Muscle of back (tissue), 13 donors: ENCODE measurements at places on chromosomes 5 and 9. TPM values are rescaled to one million over a fixed set of nuclear protein-coding genes. Genes with fewer than 3 reads are reported as not detected.

DNA sequence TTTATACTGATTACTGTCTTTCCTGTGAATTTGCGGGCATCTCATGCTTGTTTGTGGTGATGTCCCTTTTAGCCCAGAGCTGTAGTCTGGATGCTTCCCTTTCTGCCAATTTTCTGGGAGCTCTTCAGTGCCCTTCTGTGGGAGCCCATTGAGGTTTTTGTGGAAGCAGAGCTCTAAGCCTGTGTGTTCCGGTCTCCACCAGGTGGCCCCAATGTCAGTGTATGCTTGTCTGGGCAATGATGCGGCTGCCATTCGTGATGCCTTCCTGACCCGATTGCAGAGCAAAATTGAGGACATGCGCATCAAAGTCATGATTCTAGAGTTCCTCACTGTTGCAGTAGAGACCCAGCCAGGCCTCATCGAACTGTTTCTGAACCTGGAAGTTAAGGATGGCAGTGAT lies 35.1 kb downstream of the SH3GLB2 start:
- no peak for DNase-seq

- no peak for DNase-seq
Measured at GRCh38 chr5:118052503-118052902, 935.8 kb downstream of the DTWD2 start.

DNA sequence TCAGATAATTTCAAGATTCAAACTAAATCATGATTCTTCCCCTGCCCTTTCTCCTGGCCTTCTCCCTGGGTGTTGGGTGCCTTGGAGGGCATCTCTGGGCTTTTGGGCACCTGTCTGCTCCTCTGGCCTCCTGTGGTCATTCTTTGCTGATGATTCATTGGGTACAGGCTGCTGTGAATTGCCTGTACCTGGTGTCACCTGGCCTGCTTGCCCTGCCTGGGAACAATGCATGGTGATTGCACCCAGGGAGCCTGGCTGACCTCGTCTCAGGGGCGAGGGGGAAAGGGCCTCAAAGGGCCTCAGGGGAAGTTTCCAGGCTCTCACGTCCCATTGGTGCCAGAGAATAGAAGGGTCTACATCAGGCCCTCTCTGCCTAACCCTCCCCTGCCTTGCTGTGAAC lies 20.1 kb upstream of the CKMT2 start:
- no peak for DNase-seq

DNA sequence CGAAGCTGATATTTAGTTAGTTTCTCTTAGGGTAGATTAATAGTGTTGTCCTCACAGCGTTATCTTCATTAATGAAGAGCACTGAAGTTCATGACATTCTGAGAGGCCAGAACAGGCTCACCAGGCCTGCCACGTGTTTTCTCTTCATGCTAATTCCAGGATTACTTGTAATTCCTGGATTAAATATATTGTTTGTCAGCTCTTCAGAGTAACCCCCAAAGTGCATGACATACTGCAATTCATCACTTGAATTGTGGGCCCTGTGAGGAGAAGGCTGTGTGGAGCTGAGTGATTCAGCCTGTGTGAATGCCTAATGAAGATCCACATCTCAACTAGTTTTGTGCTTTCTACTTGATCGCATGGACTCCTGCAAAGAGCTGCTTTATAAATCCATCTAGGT lies 401.0 kb upstream of the ADAMTSL1 start:
- no peak for DNase-seq

DNA sequence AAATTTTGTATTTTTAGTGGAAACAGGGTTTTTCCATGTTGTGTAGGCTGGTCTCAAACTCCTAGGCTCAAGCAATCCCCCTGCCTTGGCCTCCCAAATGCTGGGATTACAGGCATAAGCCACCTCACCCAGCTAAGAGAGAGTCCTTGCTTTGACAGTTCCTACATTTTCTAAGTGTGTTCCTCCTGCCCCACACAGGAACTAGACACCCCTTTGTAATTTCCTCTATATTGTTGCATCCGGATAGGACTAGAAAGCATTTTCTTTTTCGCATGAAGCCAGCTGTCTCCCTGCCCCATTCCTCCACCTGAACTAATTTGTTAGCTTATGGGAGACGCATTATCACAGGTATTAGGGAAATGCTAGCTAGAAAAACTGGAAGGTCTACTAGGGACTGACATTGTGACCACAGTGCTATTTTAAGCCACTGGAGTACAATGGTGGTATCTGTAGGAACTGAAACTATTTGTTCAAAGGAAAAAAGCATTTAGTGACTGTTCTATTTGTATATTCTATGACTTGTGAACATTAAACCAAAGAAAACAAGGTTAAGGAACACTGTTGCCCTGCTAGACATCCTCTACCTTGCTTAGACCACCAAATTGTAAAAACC lies 214.1 kb downstream of the SMARCA2 start:
- DNase-seq: no peak

DNA sequence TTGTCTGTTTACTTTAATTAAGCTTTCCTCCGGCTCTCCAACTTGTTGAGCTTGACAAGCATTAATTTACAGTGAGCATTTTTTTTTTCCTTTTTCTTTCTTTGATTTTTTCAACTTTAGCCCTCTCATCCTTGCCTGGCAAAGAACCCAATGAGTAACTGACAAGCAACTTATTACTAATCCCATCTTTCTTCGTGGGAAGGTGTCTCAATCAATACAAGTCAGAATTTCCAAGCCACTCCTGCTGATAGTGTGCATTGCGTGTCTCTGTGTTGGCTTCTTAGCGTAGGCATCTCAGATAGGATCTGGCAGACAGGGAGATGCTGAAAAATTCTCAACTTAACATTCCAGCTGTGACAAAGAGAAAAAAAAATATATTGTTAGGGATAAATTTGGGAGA lies 527.7 kb upstream of the WWC1 start:
- no peak for DNase-seq

- DNase-seq: no peak
Measured at GRCh38 chr5:142572006-142572405, 113.9 kb downstream of the FGF1 start.

DNA sequence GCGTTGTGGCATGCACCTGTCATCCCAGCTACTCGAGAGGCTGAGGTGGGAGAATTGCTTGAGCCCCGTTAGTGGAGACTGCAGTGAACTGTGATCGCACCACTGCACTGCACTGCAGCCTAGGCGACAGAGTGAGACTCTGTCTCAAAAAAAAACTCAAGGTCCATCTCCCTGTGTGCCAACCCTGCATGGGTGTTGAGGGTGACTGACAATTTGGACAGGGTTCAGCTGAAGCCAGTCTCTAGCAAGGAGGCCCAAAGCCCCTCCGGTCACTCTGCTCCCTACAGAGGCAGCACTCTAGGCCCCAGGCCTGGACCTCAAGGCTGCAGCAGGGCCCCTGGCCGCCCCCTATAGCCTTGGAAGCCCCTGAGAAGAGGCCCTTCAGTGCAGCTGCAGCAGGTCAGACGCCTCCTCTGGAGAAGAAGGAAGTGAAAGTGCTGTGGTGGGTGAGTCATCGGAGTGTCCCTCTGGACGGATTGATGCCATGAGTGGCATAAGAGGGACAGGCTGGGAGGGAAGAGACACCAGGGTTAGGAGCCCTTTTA lies 39.2 kb upstream of the NEK6 start:
- DNase-seq: peak; percentile 56

DNA sequence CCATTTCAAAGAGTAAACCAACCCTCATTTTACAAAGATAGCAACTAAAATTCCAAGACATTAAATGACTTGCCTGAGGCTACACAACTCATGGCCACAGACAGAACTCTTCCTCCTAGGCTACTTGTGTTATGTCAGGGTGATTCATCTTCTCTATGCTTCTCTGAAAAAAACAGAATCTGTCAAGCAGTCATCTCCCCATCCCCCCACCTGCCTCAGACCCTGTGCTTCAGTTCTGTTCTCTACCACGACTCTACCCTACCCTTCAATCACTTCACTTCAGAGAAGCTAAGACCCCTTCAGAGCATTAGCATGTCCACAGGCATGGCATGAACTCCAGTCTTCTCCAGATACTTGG lies 277.7 kb upstream of the PTGER4 start:
- DNase-seq: no peak

GRCh38 chr5:178994580-178995340 lies at the start of gene GRM6:
Gene GRM6, minus strand, starts transcription at chr5:178995320. Its CDS starts 376 bp downstream, at chr5:178994944.
- no peak for DNase-seq

- DNase-seq: no peak
Measured at GRCh38 chr5:135631391-135631790, 52.6 kb upstream of the CXCL14 start.

- DNase-seq: no peak
Measured at GRCh38 chr9:116282597-116282996, 129.0 kb downstream of the PAPPA start.

GRCh38 chr9:129514891-129515290 lies 106.0 kb downstream of the C9orf50 start:
- DNase-seq: no peak

DNA sequence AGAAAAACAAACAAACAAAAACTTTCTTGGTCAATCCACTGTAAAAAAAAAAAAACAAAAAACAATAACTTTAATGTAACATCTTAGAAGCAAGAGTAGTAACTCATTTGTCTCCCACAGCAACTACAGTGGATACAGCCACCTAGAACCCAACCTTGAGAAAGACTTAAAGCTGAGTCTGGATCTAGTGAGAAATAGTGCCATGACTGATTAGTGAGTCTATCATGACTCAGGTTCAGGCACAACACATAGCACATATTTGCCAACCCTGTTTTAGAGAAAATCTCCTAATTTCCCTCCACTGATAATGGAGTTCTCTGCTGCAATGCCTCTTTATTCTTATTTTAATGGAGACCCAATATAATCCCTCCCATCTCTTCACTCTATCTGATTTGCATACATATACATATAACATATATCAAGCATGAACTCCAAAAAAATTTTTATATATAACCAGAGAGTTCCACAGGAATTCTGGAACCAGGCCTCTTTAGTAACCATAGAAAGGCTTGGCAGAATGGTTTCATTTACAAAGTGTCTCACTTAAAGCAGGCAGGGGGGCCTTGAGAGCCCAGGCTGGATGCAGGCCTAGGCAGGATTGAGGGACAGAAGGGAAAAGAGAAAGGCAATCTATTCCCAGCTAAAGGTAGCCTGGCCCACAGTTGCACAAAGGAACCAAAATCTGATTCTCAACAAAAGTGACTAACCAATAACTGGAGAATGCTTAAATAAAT lies 11.9 kb upstream of the NR4A3 start:
- DNase-seq: no peak

- no peak for DNase-seq
Measured at GRCh38 chr5:54398191-54398590, 57.3 kb upstream of the HSPB3 start.

GRCh38 chr5:150114102-150114641 lies 27.8 kb upstream of the CSF1R start:
- DNase-seq: no peak

- DNase-seq: no peak
Measured at GRCh38 chr9:93660352-93661046, 84.1 kb downstream of the PHF2 start.

DNA sequence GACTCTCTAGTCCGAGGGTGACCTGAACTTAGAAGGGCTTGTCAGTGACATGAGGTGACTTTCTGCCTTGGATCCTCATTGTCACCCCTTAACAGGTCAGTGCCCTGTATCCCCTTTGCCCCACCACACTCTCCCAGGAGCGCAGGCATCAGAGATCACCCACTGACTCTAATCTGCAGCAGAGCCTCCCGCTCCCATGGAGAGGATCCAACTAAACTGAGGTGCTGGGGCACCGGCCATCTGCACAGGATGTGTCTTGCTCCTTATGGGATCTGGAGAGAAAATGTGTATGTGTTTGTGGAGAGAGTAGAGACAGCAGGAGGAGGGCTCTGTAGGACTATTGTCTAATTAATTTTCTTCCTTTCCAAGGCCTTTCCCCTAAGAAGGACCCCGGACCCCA lies 213.7 kb downstream of the ROR2 start:
- no peak for DNase-seq

- DNase-seq: no peak
Measured at GRCh38 chr5:133996683-133997252, 8.0 kb downstream of the VDAC1 start.

- no peak for DNase-seq
Measured at GRCh38 chr5:139148986-139149385, 49.2 kb downstream of the SIL1 start.

DNA sequence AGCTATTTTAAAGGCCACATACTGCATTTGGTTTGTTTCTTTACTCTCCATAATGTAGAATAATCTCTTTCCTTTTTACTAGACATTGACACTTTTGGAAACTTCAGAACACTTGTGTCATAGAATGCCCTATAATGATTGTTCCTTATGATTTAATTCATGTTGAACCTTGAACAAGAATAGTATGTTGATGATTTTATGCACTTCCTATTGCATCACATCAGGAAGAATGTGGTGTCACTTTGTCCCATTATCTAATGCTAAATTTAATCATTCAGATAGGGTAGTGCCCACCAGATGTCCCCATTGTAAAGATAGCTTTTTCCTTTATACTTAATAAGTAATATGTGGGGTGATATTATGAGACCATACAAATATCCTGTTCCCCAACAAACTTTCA lies 19.4 kb upstream of the DEPDC1B start:
- DNase-seq: no peak

DNA sequence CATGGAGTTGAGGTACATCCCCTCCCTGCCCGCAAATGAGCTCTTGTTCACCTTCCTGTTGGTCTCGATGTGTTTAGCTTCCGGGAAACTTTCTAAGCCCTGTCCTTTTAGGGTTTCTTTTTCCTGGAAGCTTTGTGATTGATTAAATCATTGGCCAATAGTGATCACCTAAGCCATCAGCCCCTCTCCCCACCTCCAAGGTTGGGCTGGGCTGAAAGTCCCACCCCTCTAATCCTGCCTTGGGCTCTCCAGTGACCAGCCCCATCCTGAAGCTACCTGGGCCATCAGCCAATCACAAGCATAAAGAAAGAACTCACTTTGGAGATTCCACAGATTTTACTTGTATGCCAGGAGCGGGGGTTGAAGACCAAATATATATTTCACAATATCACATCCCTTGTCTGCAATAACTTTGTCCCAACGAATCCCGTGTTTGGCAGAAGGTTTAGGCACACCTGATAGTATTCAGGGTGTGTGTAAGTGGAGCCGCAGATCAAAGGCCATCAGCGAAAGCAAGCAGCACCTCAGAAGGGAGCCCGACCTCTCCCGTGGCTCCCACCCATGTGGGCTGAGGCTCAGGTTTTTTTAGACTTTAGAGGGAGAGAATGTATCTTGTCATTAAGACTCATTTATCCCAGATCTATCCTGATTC lies 20.4 kb downstream of the ROPN1L start:
- DNase-seq: no peak

DNA sequence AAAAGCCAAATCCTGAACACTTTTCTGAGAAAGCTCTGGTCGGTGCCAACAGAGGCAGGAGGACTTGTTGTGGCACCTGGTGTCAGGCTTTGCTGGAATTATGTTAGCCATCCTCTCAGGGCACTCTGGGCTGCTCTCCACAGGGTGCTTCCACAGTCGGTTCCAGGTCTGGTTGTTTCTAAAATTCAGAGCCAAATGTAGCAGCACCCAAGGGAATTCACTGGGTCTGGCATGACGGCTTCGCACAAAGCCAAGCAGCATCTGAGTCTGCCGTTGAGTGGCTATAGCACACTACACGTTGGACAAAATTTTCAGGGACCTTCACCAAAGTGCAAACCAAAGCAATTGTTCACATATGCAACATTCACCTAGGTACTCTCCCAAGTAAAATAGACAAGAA lies 110.2 kb downstream of the PJA2 start:
- no peak for DNase-seq

Gene LHFPL2
- 60.2 TPM for polyA plus RNA-seq

Gene SLC36A3
- not detected for polyA plus RNA-seq

Gene IL3
- polyA plus RNA-seq: not detected

Gene CDKN2B
- 0.31 TPM for polyA plus RNA-seq

Gene PCDHGA4
- 1.3 TPM for polyA plus RNA-seq

Gene PRRX2
- 9.3 TPM for polyA plus RNA-seq

Gene GPX8
- polyA plus RNA-seq: 85.0 TPM

Gene CAMLG
- 44.1 TPM for polyA plus RNA-seq

Gene FRRS1L
- 2.4 TPM for polyA plus RNA-seq

Gene BHMT
- 0.19 TPM for polyA plus RNA-seq
